ENCODE measurements at places on chromosomes 5 and 9.

GRCh38 chr5:168295574-168296201 lies 4.2 kb downstream of the WWC1 start:
- peak; percentile 96 for DNase-seq

- no peak for DNase-seq
These were observed 147.3 kb downstream of the FAM114A2 start for GRCh38 chr5:153891394-153891793.

DNA sequence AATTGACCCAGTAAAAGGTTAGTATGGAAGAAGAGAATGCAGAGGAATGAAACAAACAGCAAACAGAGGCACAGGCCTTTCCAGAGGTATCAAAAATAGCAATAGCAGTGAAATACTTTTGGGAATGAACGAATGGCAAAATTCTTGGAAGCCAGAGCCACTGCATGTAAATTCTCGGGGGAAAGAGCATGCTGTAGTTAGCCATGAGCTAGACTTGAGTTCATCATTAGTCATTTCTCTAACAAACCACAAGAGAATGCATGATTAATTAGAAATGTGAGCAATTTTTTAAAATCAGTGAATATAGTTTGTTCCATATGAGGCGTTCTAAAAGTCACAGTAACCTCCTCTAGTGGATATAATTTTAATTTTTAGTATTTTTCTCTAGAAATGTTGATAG lies 170.3 kb upstream of the PRR16 start:
- no peak for DNase-seq

DNA sequence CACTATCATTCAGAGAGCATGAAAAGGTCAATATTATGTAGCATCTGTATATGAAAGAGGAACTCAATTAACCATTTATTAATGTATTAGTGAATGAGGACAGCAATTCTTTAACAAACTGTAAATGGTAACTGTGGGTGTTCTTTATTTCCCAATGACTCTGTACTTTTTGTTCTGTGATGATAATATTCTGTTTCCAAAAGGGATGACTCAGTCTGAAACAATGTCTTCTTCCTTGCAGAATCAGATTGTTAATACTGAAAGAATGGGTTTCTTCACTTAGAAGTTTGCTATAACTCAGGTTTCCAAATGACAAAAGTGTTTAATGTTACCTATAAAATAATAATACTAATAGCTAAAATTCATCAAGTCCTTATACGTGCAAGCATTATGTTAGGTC lies 1518.7 kb upstream of the WWC1 start:
- DNase-seq: no peak

- no peak for DNase-seq
These were observed 1797.8 kb upstream of the WWC1 start for GRCh38 chr5:166493612-166494011.

GRCh38 chr9:127943731-127944144 lies 6.1 kb upstream of the DPM2 start:
- peak; percentile 95 for DNase-seq

GRCh38 chr5:179906294-179906794 lies 1.4 kb downstream of the TBC1D9B start:
- peak; percentile 37 for DNase-seq

DNA sequence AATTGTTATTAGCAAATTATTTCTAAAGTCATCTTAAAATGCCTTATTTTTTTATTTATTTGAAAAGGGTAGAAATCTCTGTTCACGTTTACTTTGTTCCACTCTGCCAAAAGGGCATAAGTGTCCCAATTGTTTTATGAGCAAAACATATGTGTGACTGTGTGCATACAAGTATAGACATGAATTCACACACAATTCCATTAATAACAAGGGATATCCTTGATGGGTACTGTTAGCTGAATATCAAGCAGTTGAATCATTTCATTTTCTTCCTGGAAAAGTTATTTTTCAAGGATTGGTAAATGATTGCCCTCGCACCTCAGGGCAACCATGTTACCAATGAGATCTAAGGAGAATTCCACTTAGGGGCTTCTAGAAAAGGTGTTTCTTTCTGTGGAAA lies 92.1 kb upstream of the TAF11L2 start:
- DNase-seq: no peak

Measured in GM23338 (cell line).